ENCODE measurements at places on chromosomes 1 and 21.

DNA sequence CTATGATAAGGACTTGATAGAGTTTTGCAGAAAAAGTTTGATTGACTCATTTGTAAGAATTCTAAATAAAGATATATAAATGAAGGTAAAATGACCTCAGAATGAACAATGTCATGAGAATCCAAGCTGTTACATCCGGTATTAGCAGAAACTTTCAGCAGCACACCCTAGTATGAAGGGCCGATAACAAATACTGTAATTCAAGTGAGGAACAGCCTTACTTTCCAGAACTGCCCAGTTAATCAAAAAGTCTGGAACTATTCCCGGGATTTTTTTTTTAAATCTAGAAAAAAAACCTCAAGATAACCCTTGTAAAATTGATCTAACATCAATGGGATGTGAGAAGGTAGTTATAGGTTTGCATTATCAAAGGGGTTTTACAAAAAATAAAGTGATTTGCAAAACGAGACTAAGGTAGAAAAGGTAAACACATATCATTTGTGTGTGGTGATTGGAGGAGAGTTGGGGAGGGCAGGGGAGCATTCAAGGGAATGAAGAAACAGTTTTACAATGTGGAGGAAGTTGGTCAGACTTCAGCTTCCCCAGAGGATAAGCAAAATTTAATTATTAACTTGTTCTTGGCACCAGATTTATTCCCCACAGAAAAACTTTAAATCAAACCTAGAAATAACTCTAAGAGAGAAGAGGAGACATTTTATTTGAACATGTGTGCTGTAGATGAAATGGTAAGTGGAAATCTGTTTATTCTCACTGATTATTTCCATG is 75.9 kb upstream of the VCAM1 start:
- no peak for DNase-seq

- no peak for DNase-seq
These were observed at the start of gene RGS1 for GRCh38 chr1:192575499-192576189. RGS1 (plus strand) TSS chr1:192575773; CDS start chr1:192575793, 20 bp downstream.

DNA sequence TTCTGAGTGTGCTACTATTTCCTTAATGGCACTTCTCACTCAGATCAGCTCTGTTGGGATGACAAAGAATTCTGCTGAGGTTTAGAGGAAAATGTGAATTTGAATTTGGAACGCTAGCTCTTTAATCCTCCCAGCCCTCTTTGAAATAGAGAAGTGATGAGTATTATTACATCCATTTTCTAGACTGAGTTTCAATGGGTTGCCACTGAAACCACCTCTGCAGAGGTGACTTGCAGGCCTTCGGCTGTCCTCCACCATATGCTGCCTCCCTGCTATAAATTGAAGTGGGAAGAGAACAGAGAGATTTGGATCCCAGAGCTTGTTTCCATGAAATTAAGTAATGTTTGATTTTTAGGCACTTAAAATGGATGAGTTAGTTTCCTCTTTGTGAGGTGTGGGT is 363.2 kb upstream of the SNX7 start:
- no peak for DNase-seq

- no peak for DNase-seq
These were observed 22.9 kb downstream of the TCP10L start for GRCh38 chr21:32562426-32562825.

GRCh38 chr1:100321100-100321493 is 31.2 kb upstream of the CDC14A start:
- DNase-seq, result no peak

DNA sequence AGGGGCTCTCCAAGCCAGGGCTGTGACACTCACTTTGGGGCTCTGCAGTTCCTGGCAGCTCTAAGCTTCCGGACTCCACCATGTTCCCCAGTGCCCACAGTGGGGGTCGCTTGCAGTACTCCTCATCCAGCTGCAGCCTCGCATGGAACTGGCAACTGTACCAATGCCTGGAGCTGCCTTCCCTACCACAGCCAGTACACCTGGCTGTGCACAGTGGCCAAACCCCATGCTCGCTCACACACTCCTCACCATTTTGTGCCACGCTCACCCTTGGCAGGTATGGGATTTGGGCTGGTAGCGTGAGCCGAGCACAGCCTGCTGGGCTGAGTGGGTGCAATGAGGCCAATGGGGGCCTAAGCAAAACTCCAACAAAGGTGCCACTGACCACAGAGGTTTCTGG is 1369.9 kb downstream of the KCNT2 start:
- DNase-seq, result no peak

DNA sequence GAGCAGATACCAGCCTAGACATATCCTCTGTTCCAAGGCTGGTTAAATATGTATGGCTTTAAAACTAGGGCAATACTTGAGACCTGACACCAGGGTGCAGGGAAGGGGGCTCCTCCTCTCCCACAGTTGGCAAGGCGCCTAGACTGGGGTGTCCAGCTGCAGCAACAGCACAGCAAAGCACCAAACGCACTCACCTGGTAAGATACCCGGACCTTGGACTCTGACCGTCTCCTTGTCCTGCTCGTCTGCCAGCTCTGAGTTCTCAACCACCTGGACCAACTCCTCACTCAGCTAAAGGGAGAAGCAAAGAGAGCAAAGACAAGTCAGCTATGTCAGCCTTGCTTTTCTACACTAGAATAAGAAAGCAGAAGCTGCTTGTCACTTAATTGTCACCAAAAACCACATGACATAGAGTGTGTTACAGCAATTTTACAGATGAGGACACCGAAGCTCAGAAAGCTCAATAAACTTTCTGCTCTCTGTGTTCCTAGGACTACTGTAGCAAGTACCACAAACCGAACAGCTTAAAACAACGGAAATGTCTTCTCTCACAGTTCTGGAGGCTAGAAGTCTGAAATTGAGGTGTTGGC is 4.4 kb downstream of the PACC1 start:
- DNase-seq, result no peak

- no peak for DNase-seq
These were observed at the start of gene DIRAS3 for GRCh38 chr1:68049941-68050878. DIRAS3 (minus strand) TSS chr1:68050627; CDS start chr1:68047297, 3,330 bp downstream.

DNA sequence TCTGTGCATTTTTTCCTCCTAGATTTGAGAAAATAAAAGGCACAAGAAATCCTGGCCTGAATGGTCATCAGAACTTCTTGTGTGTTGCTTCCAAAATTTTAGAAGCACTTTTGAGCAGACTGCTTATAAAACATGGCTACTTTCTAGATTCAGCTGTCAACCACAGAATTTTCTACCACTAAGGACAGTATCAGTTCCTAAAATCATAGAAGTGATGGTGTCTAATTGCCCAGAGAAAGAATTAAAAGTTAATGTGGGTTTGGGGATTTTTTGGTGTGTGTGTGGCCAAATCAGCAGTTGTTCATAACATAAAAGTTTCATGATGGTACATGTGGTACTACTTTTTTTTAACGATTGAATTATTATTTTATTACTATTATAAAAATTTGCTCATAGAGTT is 171.4 kb upstream of the SNX7 start:
- no peak for DNase-seq

GRCh38 chr1:30629501-30629900 is 93.9 kb downstream of the MATN1 start:
- DNase-seq, result no peak

GRCh38 chr1:173502104-173502503 is 25.0 kb downstream of the PRDX6 start:
- no peak for DNase-seq

DNA sequence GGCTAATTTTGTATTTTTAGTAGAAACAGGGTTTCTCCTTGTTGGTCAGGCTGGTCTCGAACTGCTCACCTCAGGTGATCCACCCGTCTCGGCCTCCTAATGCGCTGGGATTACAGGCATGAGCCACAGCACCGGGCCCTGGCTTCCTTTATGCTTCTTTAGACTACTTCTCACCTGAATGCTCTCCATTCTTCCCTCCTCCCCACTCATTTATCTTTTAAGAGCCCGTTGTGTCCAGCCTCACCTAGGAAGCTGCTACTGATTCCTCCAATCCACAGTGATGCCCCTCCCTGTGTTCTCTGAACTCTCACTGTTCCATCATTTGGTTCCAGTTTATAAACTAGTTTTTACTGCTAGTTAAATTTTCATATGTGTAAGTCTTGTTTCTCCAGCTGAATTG is 44.9 kb upstream of the NR5A2 start:
- DNase-seq, result no peak

- no peak for DNase-seq
These were observed 64.2 kb upstream of the ERRFI1 start for GRCh38 chr1:8090241-8090702.

DNA sequence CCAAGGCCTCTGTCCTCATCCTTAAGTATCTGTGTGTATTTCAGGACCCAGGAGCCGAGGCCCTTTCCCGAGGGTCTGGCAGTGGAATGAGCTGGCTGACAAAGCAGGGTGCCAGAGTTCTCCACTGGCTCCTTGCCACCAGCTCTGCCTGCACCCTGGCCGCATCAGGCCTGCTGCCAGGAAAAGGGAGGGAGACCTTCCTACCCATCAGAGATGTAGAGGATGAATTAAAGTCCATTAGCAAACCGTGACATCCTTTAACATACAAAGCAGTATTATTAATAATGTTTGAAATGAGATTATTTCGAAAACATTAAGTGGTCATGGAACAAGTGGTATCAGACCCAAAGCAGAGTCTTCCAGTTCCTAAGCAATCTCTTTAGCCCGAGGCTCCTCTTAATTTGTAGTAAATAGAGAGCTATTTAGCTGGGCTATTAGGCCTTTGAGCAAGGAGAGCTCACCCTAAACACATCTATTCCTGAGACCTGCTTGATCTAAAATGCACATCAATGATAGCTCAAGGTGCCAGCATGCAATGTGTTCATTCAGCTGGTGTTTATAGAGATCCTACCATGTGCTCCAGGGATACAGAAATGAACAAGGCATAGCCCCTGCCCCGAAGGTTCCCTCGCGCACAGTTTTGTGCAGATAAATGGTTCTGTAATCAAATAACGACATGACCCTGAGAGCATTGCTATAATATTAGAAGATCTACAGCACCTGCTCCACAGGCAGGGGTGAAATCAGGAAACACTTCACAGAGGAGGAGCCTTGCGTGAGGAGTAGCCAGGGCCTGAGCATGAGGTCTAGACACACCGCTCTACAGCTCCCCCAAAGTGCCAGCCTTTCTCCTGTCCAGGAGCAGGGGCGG is 44.0 kb downstream of the FAM163A start:
- peak; percentile 7 for DNase-seq

DNA sequence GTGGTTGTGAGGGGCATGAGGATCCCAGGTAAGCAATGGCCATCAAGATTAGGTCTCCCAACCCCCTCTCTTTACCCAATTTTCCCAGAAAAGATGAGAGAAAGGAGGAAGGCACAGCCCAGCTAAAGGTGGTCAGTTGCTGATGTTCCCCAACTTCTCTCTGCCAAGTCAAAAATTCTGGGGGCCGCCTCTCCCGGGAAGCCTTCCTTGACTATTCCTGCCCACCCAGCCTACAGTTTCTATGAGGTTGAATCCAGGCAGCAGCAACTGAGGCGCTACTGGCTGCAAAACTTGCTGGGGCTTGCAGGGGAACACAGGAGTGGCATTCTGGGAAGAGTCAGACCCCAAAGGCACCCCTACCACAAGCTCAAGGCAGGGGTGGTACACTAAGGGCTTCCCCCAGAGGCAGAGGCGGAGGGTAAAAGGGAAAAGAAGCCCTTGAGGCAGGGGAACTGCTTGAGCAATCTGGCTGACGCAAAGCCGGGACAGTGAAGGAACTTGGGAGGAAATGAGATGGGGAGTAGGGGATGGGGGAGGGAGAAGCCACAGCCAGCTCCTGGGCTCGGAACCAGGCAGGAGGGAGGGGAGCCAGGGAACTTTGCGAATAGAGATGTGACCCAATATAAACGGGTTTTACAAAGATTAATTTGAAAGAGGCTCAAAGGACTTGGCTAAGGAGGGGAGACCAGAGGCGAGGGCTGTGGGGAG is 31.2 kb downstream of the SDC3 start:
- DNase-seq, result no peak

DNA sequence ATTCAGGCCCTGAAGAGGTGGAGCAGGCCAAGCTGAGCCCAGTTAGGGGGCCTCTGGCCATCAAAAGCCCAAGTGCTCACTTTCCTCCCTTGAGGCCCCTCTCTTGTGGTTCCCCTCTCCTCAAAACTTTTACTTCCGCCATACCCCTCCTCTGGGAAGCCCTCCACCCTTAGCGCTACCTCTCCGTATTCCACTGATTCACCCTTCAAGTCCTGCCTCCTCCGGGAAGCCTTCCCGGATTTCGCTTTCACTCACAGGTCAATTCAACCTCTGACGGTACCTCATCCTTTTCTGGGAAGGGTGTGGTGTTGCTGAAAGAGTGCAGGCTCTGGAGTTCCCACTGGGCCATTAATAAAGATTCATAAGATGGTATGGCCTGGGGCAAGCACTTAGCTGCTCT is 19.1 kb downstream of the SPOCD1 start:
- no peak for DNase-seq

- DNase-seq, result no peak
These were observed 68.3 kb downstream of the MPZL1 start for GRCh38 chr1:167790117-167790516.

DNA sequence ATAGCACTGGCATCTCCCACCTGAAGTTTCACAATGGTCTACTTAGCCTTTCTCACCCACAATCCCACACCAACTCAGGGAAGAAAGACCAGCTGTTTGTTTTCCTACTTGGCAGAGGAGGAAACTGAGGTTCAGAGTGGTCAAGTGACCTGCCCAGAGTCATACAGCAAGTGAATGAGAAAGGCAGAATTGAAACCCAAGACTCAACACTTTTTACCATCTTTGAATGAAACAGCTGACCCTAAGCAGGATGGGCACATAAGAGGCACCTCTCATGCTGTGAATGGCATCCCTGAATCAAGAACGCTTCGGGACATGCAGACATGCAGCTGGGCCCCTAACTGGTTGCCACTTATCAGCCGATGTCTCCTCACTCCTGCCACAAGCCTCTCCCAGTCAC is 193.8 kb downstream of the HIVEP3 start:
- no peak for DNase-seq

GRCh38 chr1:167955915-167956314 is 19.0 kb upstream of the MPC2 start:
- no peak for DNase-seq

- DNase-seq, result no peak
These were observed 100.9 kb upstream of the RUNX3 start for GRCh38 chr1:25030674-25031589.

- DNase-seq, result no peak
These were observed 830 bp upstream of the PRDX1 start for GRCh38 chr1:45522324-45523104.

- DNase-seq, result peak; percentile 64
These were observed 41.5 kb downstream of the SLC66A1 start for GRCh38 chr1:19353596-19353995.

DNA sequence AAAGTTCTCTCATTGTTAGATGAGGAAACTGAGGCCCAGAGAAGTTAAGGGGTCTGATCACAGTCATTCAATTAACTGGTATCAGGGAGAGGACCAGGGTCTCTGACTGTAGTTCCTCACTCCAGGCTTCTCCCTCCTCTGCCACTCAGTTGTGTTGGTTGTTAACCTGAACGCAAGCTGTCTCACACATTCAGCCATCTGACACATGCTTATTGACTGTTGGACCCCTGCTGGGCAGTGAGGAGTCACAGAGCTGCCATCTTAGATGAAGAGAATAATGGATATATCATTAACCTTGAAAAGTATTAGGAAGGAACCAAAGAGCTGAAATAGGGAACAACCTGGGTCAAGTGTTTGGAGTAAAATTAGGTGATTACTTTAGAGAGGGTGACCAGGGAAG is 194.8 kb downstream of the ZZZ3 start:
- no peak for DNase-seq

GRCh38 chr1:220213382-220213983 is 58.8 kb downstream of the RAB3GAP2 start:
- DNase-seq, result no peak
